HS-5 (cell line): ENCODE measurements at places on chromosomes 11 and 22.

DNA sequence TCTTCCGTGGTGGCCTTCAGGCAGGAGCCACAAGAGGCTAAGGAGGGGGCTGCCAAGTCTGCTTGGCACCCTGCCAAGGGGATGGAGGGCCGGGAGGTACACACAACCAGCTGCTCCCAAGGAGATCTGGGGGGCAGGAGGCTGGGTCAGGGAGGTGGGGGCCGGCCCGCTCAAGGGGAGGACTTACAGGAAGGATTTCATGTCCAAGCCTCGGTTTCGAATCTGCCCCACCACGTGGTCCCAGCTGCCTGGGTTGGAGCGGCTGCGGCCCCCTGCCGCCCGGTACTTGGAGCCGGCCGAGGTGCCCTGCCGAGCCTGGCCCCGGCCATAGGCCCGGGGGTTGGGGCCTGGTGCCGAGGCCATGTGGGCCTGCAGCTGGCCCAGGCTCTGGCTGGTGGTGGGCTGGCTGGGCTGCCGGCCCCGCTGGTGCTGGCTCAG, 33.5 kb downstream of the LRRC10B start:
- DNase-seq, result no peak

GRCh38 chr22:49305214-49305965, 522.3 kb downstream of the BRD1 start:
- no peak for DNase-seq

DNA sequence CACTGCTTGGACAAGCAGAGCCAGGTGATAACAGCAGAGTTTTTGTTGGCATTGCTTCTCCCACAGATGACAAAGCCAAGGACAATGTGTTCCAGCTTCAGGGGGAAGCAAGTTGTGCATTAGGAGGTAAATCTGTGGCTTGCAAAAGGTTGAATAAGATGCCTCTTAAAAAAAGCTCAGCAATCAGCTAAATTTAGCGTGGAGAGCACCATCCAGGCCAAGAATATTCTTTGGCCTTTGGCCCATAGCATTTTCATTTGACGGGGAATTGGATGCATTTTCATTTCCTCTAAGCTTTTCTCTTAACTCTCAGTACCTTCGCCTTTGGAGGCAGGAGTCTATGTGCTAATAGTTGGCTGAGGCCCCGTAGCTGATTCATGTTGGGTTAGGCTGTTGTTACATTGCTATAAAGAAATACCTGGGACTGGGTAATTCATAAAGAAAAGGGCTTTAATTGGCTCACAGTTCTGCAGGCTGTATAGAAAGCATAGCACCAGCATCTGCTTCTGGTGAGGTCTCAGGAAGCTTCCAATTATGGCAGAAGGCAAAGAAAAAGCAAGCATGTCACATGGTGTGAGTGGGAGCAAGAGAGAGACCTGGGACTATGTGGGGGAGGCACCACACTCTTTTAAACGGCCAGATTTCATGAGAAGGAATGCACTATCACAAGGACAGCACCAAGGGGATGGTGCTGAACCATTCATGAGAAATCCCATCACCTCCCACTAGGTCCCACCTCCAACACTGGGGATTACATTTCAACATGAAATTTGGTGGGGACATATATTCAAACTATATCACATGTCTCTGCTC, 350.1 kb upstream of the C11orf87 start:
- no peak for DNase-seq

- DNase-seq, result no peak
Observed at GRCh38 chr11:26470992-26471391, 101.1 kb downstream of the MUC15 start.

DNA sequence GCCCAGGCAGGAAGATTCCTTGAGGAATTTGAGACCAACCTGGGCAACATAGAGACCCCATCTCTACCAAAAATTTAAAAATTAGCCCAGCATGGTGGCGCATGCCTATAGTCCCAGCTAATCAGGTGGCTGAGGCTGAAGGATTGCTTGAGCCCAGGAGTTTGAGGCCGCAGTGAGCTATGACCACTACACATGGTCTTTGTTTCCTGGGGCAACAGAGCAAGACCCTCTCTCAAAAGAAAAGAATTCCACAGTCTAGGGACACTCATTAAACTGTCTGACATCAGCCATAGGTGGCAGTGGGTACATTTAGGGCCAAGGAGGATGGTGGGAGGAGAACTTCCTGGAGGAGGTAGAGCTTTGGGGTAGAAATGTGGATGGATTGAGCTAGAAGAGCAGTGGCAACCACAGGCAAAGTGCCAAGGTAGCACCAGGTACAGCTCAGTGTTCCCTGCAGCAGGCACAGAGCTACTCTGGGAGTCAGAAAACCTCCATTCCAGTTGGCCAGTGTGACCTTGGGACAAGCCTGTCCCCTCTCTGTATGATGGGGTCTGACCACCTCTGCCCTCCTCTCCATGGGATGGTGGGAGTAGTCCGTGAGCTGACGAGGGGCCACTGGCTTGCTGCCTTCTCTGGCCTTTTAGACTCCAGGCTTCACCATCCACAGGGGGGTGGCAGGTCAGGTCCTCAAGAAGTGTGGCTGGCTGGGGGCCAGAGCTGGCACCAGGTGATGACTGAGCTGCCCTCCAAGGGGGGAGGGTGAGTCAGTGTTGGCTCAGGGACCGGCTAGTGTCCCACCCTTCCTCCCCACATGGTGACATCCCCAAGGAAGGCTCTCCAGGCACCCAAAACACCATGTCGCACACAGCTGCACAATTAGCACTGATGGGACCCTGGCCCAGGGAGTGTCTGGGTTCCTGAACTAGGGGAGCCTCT, 3.7 kb upstream of the CLCF1 start:
- no peak for DNase-seq

- no peak for DNase-seq
Observed at GRCh38 chr11:108286370-108286769, 63.5 kb downstream of the ATM start.

DNA sequence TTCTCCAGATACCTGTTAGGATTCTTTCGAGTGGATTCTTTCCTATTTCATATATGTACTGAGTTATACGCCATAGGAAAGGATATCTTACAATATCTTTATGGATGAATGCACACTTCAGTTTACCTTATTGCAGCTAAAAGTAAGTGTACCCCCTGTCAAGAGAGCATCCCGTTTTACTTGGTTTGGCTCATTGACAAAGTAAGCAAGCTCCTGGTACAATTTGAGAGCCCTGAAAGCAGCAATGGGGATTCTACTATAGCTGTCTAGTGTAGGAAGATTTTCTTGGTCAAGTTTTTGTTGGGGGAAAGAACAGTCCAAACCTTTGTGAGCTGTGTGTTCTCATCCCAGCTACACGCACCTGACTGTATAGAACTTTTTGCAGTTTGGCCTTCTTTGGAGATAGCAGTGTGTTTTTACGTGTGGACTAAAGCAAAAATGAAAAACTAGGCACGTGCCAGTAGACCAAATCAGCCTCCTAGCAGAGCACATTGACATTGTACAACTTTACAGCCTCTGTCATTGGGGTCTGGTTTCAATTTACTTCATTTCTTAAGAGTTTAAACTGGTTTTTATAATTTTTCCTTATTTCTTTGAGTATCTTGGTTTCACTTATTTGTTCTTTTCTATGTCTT, 44.0 kb downstream of the PPP6R3 start:
- no peak for DNase-seq

GRCh38 chr22:29733362-29734201, 13.8 kb downstream of the CABP7 start:
- no peak for DNase-seq

GRCh38 chr11:115745066-115745465, 240.9 kb upstream of the CADM1 start:
- no peak for DNase-seq

DNA sequence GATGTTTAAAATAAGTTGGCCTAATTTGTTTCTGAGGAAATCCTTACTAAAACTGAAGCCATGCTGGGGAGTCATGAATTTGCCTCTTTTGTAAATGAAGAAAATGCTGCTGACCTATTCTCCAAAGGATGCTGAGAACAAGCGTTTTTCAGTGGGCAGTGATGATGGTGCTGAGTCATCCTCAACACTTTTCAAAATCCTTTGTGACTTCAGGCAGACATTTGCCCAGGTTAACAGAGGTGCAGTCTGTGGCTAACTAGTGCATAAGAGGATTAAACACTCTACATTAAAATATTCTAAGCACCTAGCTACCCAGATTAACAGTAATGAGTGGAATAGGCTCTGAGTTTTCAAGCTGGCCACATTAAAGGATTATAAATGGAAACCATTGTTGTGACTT, 509.0 kb downstream of the DLG2 start:
- DNase-seq, result no peak

DNA sequence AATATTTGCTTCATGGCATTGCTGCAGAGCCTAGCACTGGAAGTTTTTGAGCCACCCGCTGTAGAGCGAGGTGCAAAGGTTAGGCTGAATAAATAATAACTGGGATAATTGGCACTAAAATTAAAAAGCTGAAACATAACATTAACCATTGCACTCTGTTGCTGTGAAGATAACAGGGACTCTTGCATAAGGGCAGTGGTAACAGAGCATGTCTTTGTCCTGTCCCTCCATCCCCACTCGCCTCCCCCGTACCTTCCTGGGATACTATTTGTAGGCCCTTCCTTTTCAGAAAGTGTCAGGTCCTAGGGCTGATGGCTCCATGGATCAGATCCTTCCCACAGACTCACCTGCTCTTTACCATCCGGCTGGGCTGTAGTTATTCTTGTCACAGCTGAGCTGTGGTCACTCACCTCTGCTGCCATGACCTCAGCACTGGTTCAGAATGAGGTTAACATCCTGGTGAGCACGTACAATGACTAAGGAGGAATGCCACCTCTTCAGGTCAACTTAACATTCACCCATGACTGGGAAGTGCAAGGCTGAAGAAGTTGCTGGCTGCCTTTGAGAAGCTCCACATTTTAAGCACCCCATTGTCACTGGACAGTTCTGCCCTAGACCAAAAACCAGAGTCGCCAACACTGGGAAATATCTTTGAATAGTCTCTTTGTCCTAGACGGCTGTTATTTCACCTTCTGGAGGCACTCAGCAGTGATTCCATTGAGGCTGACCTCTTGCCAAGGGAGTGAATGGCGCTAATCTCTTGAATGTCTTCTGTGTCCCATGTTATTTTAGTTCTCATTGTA, 103.2 kb upstream of the KIRREL3 start:
- no peak for DNase-seq
